Kasumi-1 (cell line): ENCODE measurements at places on chromosomes 2 and 18.

GRCh38 chr2:152099367-152100050 lies 665 bp upstream of the CACNB4 start:
- peak; percentile 69 for DNase-seq

GRCh38 chr2:38146907-38147307 lies 71.0 kb upstream of the CYP1B1 start:
- DNase-seq, result no peak

- no peak for DNase-seq
These were observed 64.3 kb upstream of the TTN start for GRCh38 chr2:178871536-178871935.

DNA sequence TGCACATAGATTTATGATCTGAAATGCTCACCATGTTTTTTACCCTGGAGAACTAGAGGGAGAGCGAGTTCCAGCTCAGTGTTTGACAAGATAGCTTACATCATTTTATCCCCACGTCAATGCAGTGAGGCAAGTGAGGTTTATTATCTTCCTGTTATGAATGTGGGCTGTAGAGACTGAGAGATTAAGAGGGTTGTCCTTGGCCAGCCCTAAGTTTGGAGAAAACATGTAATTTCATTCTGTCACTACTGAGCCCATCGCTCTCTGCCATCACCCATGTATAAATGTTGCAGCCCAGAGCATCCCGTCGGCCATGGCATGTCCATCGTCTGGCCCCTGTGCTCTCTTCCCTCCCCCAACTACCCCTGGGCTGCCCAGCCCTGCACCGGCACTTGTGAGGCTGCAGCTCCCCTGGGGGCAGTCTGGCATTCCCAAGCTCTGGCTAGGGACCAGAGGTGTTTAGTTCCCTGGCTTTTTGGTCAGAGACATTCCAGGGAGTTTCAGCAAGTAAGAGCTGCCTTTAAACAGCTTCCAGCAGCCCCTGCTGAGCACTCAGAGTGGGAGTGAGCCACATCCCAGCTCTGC lies 136.7 kb downstream of the ANTXR1 start:
- DNase-seq, result no peak

GRCh38 chr2:206548383-206548782 lies 93.9 kb upstream of the FAM237A start:
- DNase-seq, result no peak

- no peak for DNase-seq
These were observed 81.6 kb upstream of the SALL3 start for GRCh38 chr18:78898066-78898465.

DNA sequence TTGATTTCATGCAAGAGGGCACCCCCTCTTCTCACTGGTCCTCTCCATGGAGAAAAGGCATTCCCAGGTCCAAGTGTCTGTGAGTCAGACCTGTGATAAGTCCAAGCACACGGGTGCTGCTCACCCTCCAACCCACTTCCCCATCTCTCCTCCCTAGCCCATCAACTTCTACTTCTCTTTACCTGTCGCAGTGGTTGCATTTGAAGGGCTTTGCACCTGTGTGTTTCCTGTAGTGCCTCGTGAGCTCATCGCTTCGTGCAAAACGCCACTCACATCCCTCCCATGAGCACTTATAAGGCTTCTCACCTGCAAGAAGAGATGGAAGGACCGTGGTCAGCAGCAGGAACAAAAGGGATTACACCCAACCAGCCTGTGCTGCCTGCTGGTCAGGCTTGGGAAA lies 77.5 kb downstream of the KLF7 start:
- no peak for DNase-seq

DNA sequence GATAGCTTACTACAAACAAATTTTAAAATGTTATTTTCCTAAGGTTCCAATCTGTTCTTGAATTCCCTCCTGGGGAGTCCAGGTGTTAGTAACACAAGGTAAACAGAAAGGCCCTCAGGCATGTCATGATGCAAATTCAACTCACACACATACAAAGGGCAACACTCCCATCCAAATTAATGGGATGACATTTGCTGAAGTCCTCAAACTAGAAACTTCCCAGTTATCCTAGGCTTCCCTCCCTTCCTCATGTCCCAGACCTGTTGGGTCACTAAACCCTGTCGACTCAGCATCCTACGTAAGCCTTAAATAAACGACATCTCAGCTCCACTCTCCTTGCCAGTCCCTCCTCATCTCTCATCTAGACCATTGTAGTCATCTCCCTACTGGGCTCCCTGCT lies 85.1 kb downstream of the GREB1L start:
- no peak for DNase-seq

- peak; percentile 48 for DNase-seq
These were observed 37.7 kb downstream of the TGFA start for GRCh38 chr2:70515938-70516337.

- DNase-seq, result no peak
These were observed 3.6 kb upstream of the KCNJ13 start for GRCh38 chr2:232779934-232780333.

GRCh38 chr2:206863716-206864115 lies 75.6 kb upstream of the CPO start:
- DNase-seq, result no peak

DNA sequence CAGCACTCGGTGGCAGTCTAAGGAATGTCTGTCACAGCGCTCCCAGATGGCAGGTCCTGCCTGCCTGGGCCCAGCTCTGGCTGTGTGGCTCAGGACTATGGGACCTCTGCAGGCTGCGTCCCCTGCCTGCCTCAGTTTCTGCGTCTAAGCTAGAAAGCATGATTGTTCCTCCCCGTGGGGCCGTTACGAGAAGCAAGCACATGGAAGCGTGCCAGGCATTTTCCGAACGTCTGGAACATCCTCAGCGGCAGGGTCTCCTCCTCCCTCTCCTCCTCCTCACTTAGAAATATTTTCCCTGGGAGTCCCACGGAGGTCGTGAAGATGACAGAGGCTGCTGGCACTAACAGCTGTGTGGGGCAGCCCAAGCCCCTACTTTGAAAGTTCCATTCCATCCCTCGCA lies 43.3 kb downstream of the LRRFIP1 start:
- no peak for DNase-seq

DNA sequence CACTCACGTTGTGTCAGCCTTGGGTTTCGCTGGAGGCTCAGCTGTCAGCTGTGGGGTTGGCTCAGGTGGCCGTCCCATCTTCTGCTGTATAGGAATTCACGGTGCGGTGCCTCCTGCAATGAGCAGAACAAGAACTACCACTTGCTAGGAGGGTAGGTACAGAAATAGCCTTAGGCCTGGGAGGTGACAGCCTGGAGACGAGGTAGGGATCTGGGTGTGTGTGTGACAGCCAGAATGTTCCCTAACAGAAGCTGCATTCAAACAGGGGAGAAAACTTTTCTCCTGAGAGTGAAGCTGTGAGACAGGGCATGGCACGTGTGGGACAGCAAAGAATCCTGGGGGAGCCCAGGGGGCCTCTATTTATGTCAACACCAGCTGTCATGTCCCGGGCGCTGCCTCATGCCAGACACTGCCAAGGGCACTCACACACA lies 8.4 kb upstream of the MAL start:
- DNase-seq, result no peak

GRCh38 chr2:64440843-64441242 lies 13.1 kb upstream of the LGALSL start:
- no peak for DNase-seq

GRCh38 chr2:23711979-23712755 lies 214.8 kb downstream of the ATAD2B start:
- no peak for DNase-seq

GRCh38 chr2:53843595-53843994 lies 16.2 kb downstream of the GPR75 start:
- no peak for DNase-seq

GRCh38 chr2:186693446-186693832 lies 421 bp upstream of the FAM171B start:
- DNase-seq, result no peak

DNA sequence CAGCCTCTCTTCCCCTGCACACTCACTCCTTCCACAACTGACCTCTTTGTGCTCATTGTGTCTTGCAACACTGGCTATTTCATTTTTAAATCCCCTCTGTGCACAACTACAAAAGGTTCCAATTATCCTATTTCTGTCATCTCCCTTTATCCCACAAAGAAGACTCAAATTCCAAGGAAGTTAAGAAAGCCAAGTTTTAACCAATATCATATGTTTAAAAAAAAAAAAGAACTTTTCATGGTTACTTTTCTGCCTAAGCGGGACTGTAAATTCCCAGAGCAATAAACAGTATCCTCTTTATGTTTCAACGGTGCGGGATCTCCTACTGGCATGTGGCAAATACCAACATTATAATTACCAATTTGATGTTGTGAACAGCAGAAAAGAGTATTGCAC lies 83.8 kb downstream of the DOCK10 start:
- no peak for DNase-seq

GRCh38 chr2:2735041-2735440 lies 404.0 kb upstream of the MYT1L start:
- no peak for DNase-seq

DNA sequence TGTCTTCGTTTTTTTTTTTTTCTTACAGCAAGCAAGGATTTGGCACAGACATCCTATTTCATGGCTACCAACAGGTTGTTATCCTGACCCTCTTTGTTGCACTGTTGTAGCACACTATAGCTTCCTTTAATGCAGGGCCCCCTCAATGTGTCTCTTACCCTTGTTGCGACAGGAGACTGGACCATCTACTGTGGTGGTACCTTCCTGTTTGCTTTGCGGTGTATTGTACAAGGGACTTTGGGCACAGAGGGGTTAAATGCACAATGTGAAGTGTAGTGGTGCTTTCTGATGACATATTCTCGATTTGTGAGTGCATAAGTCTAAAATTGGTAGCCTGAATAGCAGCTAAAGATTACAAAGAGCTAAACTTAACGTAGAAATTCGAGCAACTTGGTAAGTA lies 27.5 kb downstream of the CCNT2 start:
- no peak for DNase-seq

DNA sequence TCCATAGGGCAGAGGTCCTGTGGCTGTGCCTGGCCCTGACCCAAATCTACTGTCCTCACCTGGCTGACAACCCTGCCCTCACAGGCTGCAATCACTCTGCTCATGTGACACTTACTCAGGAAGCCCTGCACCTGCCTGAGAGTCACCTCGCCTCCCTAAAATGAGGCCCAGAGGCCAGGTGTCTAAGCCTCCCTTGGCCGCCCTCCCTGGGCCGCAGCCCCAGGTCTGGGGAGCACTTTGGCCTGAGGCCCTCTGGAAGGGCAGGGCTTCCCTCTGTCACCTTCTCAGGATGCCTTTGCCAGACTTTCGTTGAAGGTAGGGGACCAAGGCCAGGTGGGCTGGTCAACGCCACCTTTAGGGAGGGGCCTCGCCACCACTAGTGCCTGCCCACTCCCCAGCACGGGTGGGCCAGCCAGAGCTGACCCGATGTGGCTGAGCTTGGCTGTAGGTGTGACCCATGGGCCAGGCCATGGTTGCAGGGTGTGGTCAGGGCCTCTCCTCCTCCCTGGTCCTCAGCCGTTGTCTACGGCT lies 6.1 kb upstream of the GPC1 start:
- DNase-seq, result no peak

DNA sequence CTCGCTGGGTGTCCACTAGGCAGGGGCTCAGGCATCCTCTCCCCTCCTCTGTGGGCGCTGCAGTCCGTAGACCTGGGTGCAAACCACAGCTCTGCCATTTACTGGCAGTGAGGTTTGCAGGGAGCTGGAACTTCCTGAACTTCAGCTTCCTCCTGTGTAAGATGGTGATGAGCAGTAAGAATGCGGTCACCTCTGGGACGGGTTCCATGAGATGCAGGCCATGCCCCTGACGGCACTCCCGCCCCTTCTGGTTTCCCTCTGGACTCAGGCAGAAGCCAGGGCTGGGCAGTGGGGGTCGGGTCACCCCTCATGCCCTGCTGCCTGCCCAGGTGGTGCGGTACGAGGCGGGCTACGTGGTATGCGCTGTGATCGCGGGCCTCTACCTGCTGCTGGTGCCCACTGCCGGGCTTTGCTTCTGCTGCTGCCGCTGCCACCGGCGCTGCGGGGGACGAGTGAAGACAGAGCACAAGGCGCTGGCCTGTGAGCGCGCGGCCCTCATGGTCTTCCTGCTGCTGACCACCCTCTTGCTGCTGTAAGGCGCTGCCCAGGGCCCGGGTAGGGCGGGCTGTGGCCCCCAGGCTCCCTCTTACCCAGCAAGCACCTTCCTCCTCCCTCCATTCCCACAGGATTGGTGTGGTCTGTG lies 1.5 kb downstream of the PROM2 start:
- peak; percentile 17 for DNase-seq

GRCh38 chr2:16334886-16335603 lies 330.6 kb downstream of the CYRIA start:
- no peak for DNase-seq

DNA sequence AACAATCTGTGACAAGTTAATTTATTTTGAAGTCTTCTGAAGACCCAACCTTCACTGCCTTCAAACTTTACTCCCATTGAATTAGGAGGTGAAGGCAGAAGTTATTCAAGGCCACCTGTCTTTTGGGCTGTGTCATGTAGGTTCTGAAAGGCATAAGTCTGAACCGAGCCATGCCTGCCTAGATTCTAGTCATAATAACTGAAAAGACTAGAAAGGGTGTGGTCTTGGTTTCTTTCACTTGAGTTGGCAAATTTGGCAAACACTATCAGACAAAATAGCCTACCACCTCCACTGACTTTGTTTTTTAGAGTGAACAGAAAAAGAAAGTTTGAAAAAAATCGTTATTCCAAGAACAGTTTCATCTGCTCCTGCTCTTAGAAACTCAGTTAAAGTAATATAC lies 38.4 kb downstream of the PPM1B start:
- DNase-seq, result no peak

- peak; percentile 42 for DNase-seq
These were observed 80.0 kb downstream of the EXOC6B start for GRCh38 chr2:72745679-72746368.

- no peak for DNase-seq
These were observed 49.0 kb downstream of the ACTR2 start for GRCh38 chr2:65276609-65277008.

DNA sequence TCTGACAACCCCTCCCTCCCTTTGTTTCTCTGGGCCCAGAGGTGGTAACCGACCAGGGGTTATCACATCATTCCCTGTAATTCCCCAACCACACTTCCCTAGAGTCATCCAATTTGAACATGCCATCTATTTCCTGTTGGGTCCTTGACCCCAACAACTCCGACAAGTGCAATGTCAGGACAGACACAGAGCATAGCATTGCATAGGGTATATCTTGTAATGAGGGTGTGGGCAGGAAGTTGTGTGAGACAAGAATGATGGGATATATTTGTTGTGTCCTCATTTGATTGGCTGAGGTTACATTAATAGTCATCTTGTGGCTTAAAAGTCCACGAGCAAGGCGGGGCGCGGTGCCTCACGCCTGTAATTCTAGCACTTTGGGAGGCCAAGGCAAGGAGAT lies 33.4 kb upstream of the CNOT11 start:
- no peak for DNase-seq

GRCh38 chr2:101796825-101797600 lies 99.5 kb downstream of the MAP4K4 start:
- DNase-seq, result no peak

GRCh38 chr18:523561-523960 lies 23.1 kb upstream of the COLEC12 start:
- DNase-seq, result no peak

- DNase-seq, result peak; percentile 80
These were observed 77.0 kb upstream of the CNGA3 start for GRCh38 chr2:98269274-98269673.

DNA sequence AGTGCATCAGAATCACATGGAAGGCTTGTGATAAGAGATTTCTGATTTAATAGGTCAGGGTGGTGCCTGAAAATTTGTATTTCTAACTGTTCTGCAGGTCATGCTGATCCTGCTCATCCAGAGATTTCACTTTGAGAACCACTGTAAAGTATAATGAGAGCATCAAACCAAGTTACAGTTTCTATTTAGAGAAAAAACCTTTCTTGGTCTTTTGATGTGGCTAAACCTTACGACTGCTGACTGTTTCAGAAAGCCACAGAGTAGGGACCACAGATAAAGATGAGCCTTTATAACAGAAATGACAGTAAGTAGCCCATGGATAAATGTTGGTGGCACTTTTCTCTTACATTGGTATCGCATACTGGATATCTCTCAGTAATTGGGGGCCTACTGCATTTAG lies 109.4 kb upstream of the FANCL start:
- DNase-seq, result no peak
